ENCODE measurements at places on chromosomes 4 and X. TPM values are rescaled to one million over a fixed set of nuclear protein-coding genes. Genes with fewer than 3 reads are reported as not detected.

MAGEB17 gene
- total RNA-seq: 0.11 TPM

GRCh38 chr4:149988087-149988410 lies 90.2 kb upstream of the DCLK2 start:
- DNase-seq: no peak

DNA sequence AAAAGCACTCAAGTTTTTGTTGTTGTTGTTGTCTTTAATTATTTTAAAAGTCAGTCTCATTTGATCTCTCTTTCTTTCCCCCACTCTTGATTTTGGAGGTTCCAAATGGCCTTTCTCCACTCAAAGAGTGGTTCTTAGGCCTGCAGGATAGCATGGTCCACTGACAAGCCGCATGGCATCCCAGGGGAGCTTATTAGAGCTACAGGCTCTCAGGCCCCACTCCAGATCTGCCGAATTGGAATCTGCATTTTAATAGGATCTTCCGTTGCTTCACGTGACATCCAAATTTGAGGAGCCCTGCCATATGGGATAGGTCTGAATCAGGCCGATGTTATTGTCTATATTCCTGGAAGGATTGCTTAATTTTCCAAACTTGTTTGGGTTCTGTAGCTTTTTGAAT lies 72.1 kb downstream of the CPE start:
- DNase-seq: no peak

GRCh38 chr4:23945451-23946017 lies 55.7 kb upstream of the PPARGC1A start:
- peak; percentile 79 for DNase-seq

GRCh38 chr4:188110036-188110435 lies 633 bp upstream of the TRIML2 start:
- DNase-seq: no peak

NEXMIF gene
- total RNA-seq: 1.0 TPM

ITGB1BP2 gene
- total RNA-seq: 99.7 TPM

GRCh38 chrX:40931921-40932320 lies 153.3 kb upstream of the USP9X start:
- no peak for DNase-seq

DNA sequence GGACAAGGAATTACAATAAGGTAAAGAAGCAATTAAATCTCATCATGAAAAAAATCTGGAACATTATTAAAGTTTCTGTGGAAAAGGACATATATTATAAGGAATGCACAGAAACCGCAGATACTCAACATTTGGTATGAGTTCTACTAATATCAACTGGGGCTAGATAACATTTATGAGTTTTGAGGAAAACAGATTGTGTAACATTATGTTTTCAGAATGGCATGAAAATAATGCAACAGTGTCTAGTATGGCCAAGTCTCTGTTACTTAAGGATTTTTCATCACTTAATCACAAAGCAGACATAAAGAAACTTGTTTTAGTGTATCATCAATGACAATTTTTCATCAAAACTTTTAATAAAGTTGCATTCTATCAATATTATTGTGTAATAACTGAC lies 785.0 kb downstream of the GLUD2 start:
- DNase-seq: no peak

TREX2 gene
- total RNA-seq: 0.36 TPM

MCF2 gene
- total RNA-seq: 0.14 TPM

DNA sequence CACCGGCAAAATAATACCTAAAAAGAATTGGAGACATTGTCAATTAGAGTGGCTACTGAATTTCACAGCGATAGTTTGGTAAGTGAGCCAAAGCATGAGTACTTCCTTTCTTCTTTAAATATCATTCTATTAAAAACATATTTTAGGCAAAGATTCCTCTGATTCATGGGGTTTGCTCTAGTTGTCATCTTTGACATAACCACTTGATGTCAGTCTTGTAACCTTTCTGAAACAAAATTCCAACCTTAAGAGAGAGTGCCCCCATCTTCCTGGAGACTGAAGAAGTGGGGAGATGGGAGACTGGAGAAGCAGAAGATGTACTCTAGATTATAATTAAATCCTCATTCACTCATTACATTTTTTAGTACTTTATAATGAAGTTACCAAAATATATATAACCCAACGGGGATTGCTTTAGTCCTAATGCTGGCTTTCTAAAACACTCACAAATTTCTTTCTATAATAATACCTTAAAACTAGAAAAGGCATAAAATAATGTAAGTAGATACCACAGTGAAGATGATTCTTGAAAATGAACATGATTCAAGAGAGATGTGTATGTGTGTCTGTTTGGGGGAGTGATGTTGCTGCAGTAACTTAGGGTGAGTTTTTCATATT lies 96.4 kb downstream of the EMCN start:
- DNase-seq: peak; percentile 11

PDGFC gene
- total RNA-seq: 18.2 TPM

- peak; percentile 38 for DNase-seq
Measured at GRCh38 chrX:140817943-140818342, 108.4 kb downstream of the LINC00632 start.

GABRE gene
- 1.5 TPM for total RNA-seq

DNA sequence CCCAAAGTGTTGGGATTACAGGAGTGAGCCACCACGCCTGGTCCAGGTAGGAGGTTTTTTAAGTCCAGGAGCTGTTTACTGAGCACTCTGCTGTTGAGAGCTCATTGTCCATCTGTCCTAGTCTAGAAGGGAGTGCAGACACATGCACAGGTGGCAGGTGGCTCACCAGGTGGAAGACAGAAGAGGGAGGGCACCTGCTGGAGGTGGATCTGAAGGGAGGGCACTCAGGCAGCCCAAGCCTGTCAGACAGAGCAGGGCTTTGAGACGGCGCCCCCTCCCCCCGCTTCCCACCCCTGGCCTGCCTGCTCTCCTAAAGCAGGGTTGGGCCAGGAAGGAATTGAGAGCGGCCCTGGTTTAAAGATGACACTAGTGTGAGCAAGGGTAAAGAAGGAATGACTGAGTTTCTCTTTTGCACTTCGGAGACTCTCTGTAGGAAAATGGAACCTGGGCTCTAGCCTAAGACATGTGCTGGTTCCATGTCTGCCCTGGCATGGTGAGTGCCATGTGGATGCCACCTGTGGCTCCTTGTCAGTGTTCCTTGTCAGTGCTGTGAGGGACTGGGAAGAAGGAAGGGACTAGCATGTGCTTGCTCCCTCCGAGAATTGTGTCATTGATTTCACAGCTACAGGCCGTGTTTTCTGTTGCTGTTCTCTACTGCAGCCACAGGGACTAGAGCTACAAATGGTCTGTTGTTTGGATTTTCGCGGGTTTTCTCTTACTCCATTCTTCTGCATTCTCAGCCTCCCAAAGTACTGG lies 108.6 kb downstream of the TNIP2 start:
- no peak for DNase-seq

CT45A10 gene
- not detected for total RNA-seq

KIF4A gene
- total RNA-seq: 3.5 TPM

- no peak for DNase-seq
Measured at GRCh38 chr4:185805979-185806378, 6.0 kb downstream of the SORBS2 start.

- no peak for DNase-seq
Measured at GRCh38 chr4:11799196-11799595, 370.5 kb upstream of the HS3ST1 start.

UTP3 gene
- total RNA-seq: 23.7 TPM

DNA sequence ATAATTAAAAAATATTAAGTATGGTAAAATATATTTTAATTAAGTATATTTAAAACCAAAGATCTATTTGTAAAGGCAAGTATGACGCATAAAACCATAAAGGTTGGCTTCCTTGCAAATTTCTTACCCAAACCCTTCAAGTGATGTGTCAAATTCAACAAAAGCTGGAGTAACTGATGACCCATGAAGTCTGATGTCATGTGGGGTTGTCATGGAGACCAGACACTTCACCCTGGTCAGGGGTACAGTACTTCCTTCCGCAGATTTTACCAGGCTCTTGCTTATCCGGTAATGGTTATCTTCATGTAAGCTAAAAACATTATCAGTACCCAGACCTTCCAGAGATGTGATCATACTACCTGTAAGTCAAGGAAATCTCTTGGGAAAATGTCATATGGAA lies 170.1 kb downstream of the WDFY3 start:
- no peak for DNase-seq

- no peak for DNase-seq
Measured at GRCh38 chrX:37726346-37726745, 40.8 kb downstream of the XK start.

DNA sequence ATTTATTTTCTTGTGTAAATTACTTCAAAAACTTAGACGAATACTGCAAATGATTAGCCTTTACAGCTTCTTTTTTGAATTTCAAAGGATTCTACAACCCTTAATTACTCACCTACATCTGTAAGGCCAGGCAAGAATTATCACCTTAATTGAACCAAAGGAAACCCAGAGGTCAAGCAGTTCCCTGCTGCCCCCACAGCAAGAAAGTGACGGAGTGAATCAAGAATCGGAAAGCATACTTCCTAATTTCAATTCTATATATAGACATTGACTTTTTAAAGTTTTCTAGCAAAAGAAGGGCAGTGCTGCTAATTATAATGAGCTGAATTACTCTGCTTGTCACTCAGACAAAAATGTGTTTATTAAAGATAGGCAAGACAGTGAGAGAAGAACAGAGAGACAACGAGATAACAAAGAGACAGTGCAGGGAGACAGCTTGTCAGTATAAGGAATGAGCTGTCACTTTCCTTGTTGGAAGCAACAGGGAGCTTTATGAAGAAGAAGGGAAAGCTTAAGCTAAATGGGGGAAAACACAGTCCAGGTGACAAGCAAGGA lies 47.5 kb upstream of the SPANXN4 start:
- DNase-seq: no peak

CXXC4 gene
- 12.6 TPM for total RNA-seq

DNA sequence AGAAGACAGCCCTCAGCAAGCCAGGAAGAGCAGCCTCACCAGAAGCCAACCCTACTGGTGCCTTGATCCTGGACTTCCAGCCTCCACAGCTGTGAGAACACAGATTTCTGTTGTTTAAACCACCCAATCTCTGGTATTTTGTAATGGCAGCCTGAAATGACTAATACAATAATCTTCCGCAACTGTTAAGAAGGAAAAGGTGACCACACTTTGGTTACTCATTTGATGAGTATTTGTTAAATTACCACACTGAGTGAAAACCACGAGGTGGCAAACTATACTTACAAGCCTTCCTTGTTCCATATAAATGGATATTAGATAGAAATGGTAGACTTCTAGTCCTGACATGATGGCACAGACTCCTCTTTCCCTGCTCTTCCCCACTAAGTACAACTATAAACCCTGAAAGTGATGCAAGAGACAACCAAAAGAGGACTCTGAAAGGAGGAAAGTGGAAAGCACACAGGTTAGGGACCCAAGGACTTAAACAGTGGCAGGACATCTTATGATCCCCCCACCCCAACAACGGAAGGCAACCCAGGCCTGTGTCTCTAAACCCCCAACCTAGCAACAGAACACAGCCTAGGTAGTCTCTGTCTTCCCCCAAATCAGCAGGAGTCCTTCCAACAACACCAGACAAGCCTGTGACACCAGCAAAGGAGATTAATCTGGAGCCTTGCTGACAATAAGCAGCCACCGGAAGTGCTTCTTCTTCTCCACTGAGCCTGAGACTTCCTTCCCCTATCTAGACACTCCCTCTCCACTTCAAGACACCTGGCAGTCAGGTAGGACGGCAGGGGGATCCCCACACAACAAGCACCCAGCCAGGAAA lies 12.3 kb downstream of the ZNF182 start:
- no peak for DNase-seq

EOLA2 gene
- total RNA-seq: 26.2 TPM

Measured in cardiac muscle cell (in vitro differentiated cells and primary cell).